ENCODE measurements at places on chromosomes 12 and 14. TPM values are rescaled to one million over a fixed set of nuclear protein-coding genes. Genes with fewer than 3 reads are reported as not detected.

The PROX2 gene
- total RNA-seq = 0.41 TPM

The BEGAIN gene
- total RNA-seq = 5.6 TPM

The MYH6 gene
- total RNA-seq = not detected

The POTEM gene
- not detected for total RNA-seq

The MIPOL1 gene
- not detected for total RNA-seq

The ACAD10 gene
- 19.0 TPM for total RNA-seq

The TTC9 gene
- total RNA-seq = 7.5 TPM

The NELL2 gene
- total RNA-seq = 72.2 TPM

The FGF23 gene
- total RNA-seq = not detected

The TRPV4 gene
- total RNA-seq = not detected

The GDF3 gene
- total RNA-seq = not detected

The OVCH1 gene
- not detected for total RNA-seq

The HOXC9 gene
- not detected for total RNA-seq

The SMOC1 gene
- total RNA-seq = not detected

The RHEBL1 gene
- 11.8 TPM for total RNA-seq

The ITGB7 gene
- total RNA-seq = 32.5 TPM

The SLC5A8 gene
- not detected for total RNA-seq

The DNAI7 gene
- 0.35 TPM for total RNA-seq

The GPR65 gene
- total RNA-seq = 10.4 TPM

The RERG gene
- total RNA-seq = not detected

The GALNT16 gene
- not detected for total RNA-seq

The LMNTD1 gene
- total RNA-seq = not detected

The NEUROD4 gene
- total RNA-seq = not detected

The ADAM21 gene
- total RNA-seq = 0.32 TPM

The CLEC1B gene
- not detected for total RNA-seq

The WBP11 gene
- 115 TPM for total RNA-seq

The ARG2 gene
- total RNA-seq = 20.3 TPM

Data from activated naive CD4-positive, alpha-beta T cell treated with anti-CD3 and anti-CD28 coated beads for 36 hours (primary cell).